ENCODE measurements at places on chromosomes 11 and 22.

GRCh38 chr22:26835929-26836528, 178.6 kb downstream of the MIAT start:
- no peaks in the 10 kb centered on the region for H3K36me3 ChIP-seq
- no peaks in the 10 kb centered on the region for H3K4me1 ChIP-seq
- peak; percentile 82 for DNase-seq
- H3K27ac ChIP-seq: no peak overlapping the region
- no peaks in the 10 kb centered on the region for H3K27me3 ChIP-seq

GRCh38 chr11:78100676-78101472, 21.2 kb upstream of the NDUFC2 start:
- H3K36me3 ChIP-seq: peaks cover 39% of the 10 kb centered on the region
- peak overlapping the region; percentile 20 for H3K27ac ChIP-seq
- DNase-seq: no peak
- H3K4me1 ChIP-seq: no peaks in the 10 kb centered on the region

- peak overlapping the region; percentile 99 for H3K4me3 ChIP-seq
- peaks cover 34% of the 10 kb centered on the region for H3K36me3 ChIP-seq
Observed at GRCh38 chr22:29768052-29768693, 1.0 kb downstream of the UQCR10 start.

GRCh38 chr11:114152785-114153184, 93.3 kb downstream of the ZBTB16 start:
- H3K27ac ChIP-seq: no peak overlapping the region
- H3K27me3 ChIP-seq: no peaks in the 10 kb centered on the region
- no peak overlapping the region for H3K4me3 ChIP-seq
- H3K4me1 ChIP-seq: peaks cover 14% of the 10 kb centered on the region
- no peak for DNase-seq
- H3K36me3 ChIP-seq: no peaks in the 10 kb centered on the region

GRCh38 chr11:17921659-17922415, 91.0 kb downstream of the SERGEF start:
- H3K4me1 ChIP-seq: no peaks in the 10 kb centered on the region
- H3K36me3 ChIP-seq: peaks cover 12% of the 10 kb centered on the region
- no peaks in the 10 kb centered on the region for H3K27me3 ChIP-seq
- DNase-seq: no peak

DNA sequence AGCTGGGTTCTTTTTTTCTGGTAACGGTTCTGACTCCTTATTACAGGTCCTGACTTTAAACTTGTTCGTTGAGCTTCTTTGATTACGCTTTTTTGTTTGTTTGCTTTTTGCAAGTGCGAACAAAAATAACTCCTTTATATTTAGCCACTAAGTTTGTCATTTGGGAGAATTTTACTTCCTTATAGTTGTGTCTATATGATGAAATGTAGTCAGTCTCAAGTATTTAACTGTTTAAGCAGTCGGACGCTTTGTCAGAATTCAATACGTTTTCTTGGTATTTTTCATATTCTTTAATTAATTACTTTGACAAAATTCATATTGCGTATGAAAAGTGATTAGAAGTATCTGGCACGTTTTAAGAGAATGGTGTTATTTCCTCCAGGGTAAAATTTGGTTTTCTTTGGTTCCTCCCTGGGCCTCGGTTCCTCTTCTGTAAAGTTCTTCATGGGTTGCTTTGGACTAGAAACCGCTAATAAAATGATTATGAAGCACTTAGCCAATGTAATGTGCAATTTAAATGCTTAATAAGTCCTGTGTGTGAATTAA, 1.3 kb downstream of the CBL start:
- no peaks in the 10 kb centered on the region for H3K27me3 ChIP-seq
- H3K4me1 ChIP-seq: peaks cover 25% of the 10 kb centered on the region

DNA sequence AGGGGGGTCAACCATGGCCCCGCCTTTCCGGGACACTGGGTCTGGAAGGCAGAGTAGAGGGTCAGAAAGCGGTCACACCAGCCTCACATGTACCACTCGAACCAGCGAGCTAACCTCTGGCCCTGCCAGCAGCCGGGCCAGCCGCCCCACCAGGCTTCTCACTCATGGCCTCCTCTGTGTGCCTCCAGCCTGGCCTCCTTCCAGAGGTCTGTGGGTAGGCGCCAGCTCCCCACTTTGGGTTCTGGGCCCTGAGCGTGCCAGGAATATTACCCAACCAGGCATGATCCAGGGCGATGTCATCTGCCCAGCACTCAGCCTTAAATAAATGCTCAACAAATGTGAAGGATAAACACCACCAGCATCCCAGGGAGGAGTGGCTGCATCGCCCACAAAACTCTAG, 5.8 kb downstream of the SCUBE1 start:
- H3K27me3 ChIP-seq: peaks cover 20% of the 10 kb centered on the region
- H3K36me3 ChIP-seq: no peaks in the 10 kb centered on the region
- no peak overlapping the region for H3K4me3 ChIP-seq
- DNase-seq: no peak
- H3K4me1 ChIP-seq: no peaks in the 10 kb centered on the region

DNA sequence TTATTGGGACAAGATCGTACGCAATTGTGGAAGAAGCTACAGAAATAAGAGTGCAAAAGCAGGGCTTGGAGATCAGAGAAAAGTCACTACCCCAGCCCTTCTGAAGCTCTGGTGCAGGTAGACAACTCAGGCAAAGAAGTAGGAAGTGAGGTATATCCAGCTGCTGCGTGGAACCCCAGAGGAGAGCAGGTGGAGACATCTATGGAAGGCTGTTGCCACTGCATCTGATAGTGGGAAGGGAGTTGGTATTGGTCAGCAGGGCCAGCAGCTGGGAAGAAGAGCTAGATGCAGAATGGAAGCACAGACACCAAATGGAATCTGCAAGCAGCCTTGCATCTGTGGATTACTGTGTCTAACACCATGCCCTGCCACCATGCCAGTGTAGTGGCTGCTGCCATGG, 165.1 kb downstream of the WNT11 start:
- no peak overlapping the region for H3K27ac ChIP-seq
- H3K36me3 ChIP-seq: peaks cover 16% of the 10 kb centered on the region
- no peaks in the 10 kb centered on the region for H3K4me1 ChIP-seq

GRCh38 chr11:133385781-133386180, 146.5 kb downstream of the OPCML start:
- H3K27me3 ChIP-seq: no peaks in the 10 kb centered on the region
- H3K4me1 ChIP-seq: no peaks in the 10 kb centered on the region
- no peak overlapping the region for H3K4me3 ChIP-seq
- no peak for DNase-seq

DNA sequence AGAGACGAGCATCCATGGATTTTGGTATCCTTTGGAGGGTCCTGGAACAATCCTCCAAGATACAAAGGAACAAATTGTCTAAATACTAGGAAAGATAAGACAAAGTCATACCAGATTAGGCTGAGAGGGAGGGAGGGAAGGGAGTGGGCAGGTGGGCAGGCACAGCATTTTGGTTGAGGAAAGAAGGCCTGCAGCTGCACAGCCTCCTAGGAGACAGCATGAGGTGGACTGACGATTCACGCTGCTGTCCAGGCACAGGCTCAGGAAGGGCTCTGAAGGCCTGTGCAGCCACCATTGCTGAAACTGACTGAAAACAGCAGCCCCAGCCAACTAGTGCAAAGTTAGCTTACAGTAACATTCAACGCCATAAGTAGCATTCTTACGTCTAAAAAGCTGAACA, 64.7 kb downstream of the PACSIN2 start:
- no peak for DNase-seq
- no peaks in the 10 kb centered on the region for H3K27me3 ChIP-seq
- no peak overlapping the region for H3K27ac ChIP-seq
- peaks cover 37% of the 10 kb centered on the region for H3K4me1 ChIP-seq
- H3K36me3 ChIP-seq: no peaks in the 10 kb centered on the region
- no peak overlapping the region for H3K4me3 ChIP-seq

GRCh38 chr11:33492596-33492995, 208.0 kb downstream of the C11orf91 start:
- H3K4me3 ChIP-seq: no peak overlapping the region
- no peaks in the 10 kb centered on the region for H3K4me1 ChIP-seq
- no peaks in the 10 kb centered on the region for H3K36me3 ChIP-seq
- no peak overlapping the region for H3K27ac ChIP-seq

DNA sequence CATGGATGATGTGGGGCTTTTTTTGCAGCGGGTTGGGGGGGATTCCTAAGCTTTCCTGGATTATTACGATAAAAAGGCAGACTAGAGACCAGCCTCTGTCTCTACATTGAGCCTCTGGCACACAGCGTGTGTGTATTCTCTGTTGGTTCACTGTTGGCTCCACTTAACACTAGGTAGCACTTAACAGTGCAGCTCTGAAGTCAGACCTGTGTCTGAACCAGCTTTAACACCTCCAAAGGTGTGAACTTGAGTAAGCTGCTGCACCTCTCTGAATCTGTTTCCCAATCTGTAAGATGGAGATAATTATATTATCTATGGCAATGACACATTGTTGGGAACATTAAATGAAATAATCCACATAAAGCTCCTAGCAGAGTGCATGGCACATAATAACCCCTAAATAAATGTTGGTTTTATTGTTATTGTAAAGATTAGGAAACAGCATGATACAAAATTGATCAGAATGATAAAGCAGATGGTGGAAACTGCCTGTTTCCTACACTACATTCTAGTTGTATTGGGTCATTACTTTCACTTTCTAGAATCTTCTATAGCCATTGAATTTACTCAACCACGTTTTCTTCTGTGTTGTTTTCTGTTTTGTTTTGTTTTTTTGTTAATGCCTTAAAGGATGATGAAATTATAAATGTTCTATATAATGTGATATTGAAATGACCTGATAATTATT, 108.4 kb downstream of the ARL14EP start:
- no peak overlapping the region for H3K27ac ChIP-seq
- H3K4me1 ChIP-seq: no peaks in the 10 kb centered on the region
- no peaks in the 10 kb centered on the region for H3K36me3 ChIP-seq
- DNase-seq: no peak

DNA sequence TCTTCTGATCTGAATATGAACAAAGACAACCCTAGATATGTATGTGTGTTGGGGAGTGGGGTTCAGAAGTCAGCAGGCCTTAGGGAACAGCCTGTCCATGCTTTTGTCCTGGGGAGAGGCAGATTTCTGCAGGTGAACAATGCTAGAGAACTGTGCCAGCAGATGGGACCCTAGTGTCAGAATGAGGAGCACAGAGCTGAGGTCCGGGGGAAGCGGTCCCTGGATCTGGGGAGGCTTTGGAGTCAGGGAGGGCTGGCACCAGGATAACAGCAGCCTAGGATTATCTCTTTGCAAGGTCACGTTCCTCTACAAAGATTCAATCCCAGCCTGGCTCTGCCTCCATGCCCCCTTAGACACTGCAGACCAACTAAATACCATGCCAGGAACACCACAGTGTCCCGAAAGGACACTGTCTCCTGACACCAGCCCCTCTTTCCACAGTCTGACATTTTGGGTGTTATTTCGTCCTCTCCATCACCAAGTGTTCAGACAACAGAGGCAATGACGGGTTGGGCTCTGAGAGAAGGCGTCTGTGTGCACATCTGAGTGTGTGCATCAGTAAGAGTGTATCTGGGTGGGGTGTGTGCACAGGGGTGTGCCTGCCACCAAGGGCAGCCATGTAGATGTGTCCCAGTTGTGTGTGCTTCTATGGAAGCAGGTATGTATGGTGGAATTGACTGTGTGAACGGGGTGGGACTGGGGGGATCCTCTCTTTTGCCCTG, 43.5 kb downstream of the EIF3F start:
- peaks cover 18% of the 10 kb centered on the region for H3K27me3 ChIP-seq
- no peak for DNase-seq
- peaks cover 2% of the 10 kb centered on the region for H3K4me1 ChIP-seq
- H3K36me3 ChIP-seq: no peaks in the 10 kb centered on the region
- H3K27ac ChIP-seq: no peak overlapping the region

All from activated CD8-positive, alpha-beta T cell treated with anti-CD3 and anti-CD28 coated beads for 36 hours (primary cell).